ENCODE measurements at places on chromosomes 5 and 9. TPM values are rescaled to one million over a fixed set of nuclear protein-coding genes. Genes with fewer than 3 reads are reported as not detected.

The ACOT12 gene
- total RNA-seq, result not detected

The NRG2 gene
- 0.39 TPM for total RNA-seq

The ADAMTSL1 gene
- 17.2 TPM for total RNA-seq

The SLC1A1 gene
- total RNA-seq, result 10.9 TPM

DNA sequence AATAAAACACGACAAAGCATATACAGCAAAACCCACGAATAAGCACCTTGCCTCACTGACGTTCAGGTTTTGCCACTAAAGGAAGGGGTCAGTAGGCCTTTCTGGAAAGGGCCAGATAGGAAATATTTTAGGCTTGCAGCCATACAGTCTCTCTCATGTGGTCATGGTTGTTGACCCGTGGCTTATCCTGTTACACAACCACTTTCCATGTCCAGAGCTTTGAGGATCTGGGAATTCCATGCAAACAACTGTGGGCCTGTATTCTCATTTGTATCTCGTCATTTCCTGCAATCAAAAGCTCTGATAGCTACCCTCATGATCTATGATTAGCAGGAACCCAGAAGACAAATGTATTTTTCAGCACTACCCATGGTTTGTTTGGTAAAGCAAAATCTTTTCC lies 108.3 kb downstream of the DRD1 start:
- DNase-seq, result no peak

DNA sequence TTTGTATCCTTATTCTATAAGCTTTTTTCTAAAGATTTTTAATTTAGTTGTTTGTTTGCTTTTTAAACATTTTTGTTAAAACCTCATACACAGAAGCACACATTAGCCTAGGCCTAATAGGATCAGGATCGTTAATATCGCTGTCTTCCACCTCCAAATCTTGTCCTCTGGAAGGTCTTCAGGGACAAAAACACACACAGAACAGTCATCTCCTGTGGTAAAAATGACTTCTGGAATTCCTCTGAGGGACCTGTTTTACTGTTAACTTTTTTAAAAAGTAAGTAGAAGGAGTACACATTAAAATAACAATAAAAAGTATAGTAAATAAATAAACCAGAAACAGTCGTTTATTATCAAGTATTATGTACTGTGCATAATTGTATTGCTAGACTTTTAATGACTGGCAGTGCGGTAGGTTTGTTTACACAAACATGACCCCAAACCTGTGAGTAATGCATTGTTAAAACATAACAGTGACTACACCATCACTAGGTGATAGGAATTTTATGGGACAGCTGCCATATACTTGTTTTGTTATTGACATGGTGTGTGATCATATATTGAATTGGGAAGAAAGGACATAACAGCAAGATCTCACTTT lies 109.6 kb downstream of the ZCCHC7 start:
- peak; percentile 16 for DNase-seq

DNA sequence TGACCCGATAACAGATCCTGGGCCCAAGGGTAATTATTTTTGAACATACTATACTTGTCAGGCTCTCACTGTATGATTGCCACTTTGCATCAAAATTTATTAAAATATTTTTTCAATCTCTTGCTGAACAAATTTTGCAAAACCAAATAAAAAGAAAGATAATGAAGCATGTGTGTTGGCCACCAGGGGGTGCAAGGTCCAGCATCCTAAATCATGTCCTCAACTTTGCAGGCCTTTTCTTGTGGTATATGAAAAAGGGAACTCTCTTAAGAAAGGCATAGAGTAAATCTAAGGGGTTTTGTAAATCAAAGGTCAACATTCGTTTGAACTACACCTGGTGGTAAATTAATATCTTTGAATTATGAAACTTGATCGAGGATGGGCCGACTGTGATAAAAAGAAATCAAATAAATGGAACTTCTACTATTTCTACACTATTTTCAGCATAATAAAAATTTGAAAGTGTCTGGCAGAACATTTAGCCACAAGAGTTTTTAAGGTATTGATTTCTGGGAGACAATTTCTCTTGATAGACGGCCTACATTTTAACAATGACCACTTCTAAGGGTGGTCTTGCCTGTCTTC lies 676.5 kb downstream of the DMRTA1 start:
- peak; percentile 16 for DNase-seq

DNA sequence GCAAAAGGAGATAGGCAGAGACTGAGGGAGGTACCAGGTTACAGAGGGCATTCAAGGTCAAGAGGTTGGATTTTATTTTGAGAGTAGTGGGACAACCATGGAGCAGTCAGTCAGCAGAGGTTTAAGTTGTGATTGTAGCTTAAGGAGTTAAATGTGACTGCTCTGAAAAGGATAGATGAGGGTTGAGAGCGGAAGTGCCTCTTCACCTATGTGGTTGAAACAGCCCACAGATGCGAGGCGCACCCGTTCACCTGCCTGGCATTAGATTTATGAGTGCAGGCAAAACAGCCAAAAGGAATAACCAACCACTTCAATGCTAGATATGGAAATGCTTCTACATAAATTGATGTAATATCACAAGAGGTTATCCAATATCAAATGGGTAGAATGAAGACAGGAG lies 8.4 kb downstream of the ZNF474 start:
- DNase-seq, result no peak

GRCh38 chr9:129434187-129434586 lies 186.7 kb downstream of the C9orf50 start:
- no peak for DNase-seq

GRCh38 chr9:135474915-135475314 lies 4.7 kb upstream of the PPP1R26 start:
- no peak for DNase-seq

DNA sequence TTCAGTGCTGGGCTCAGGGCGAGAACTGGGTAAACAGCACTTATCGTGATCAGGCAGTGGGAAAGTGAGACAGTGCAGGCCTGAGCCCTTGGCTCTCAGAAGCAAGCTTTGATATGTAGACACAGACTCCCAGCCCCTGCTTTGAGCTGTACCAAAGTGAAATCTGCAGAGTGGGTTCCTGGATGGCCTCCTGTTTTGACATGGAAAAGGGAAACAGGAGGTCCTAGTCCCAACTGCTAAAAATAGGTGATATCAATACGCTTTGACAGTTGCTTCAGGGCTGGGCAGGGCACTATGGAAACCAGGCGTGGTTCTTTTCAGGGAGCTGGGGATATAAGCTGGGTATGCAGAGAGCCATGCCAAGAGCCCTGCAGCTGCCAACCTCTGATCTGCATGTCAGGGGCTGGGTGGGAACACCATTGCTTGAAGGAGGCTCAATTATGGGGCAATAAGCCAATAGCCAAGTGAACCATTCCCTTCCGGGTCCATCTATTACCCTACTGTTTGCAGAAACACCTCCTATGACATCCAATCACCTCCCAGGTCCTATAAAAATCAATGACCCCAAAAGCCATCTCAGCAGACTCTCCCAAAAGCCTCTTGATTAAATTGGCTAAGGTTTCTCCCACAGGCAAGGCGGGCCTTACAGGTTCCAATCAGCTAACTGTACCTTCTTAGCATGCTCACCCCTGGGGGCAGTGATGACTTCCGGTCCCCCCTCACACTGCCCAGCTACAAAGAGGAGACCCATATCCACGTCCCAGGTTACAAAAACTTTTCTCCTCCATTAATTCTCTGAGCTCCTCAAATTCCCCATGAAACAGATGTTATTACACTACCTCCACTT lies 45.8 kb downstream of the EPB41L4B start:
- no peak for DNase-seq

- no peak for DNase-seq
Observed at GRCh38 chr5:137282216-137282615, 216.9 kb downstream of the SPOCK1 start.

DNA sequence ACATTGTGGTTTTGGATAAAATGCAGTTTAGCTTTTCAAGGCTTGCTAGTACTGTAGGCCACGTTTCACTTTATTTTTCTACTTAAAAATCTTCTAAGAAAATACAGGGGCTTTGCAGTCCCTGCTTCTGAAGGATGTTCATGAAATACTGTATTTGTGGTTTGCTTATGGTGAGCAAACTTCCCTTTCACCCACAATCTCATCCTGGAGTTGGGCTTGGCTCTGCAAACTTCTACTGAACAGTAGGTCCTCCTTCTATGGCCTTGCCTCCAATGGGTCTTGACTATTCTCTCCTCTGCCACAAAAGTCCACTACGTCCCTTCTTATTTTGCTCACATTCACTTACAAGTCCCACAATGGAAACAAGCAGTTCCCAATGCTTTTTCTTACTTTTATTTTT lies 502.7 kb upstream of the KLF4 start:
- no peak for DNase-seq

DNA sequence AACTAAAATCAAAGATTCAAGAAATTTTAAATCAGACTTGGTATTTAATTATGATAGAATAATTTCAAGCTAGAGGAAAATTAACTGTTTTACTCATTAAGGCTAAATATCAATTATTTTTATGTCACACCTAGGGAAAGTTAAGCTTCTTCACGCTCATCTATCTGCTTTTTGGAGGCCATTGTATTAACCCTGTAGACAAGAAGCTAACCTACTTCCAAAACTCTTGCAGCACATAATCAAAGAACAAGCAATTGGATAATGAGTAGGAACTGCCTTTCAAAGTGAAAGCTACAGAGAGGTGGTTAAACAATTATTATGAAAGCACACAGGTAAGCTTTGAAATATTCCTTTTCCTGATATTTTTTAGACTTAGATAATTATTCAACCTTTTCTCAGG lies 6.7 kb downstream of the EBF1 start:
- no peak for DNase-seq

GRCh38 chr9:135827866-135828580 lies 79.3 kb downstream of the CAMSAP1 start:
- DNase-seq, result no peak

GRCh38 chr5:5983261-5983980 lies 394.9 kb downstream of the MED10 start:
- no peak for DNase-seq

DNA sequence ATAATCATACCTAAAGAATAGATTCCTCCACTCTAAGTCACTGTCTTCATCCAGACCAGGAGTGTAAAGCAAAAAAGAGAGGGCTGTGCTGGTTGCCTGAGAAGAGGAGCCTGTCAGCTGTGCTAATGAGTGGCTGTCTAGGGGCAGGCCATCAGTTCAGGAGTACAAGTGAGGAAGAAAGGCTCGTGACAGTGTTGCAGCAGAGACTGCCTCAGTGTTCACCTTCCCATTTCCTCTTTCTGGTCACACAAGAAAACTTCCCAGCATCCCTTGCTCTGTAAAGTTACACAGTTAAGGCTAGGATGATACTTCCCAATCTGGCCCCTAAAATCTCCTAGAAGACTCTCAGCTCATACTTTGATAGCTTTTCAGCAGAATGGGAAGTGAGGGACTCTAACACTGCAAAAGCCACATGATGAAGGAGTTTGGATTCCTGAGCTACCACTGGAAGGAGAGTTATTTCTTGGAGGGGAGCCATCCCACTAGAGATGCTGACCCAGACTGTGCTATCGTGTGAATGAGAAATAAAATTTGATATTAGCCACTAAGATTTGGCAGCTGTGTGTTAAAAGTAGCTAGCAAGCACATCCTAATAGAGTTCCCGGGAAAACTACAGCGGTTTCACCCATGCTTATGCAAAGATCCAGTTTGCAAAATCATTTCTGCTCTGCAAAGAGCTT lies 67.1 kb downstream of the ADAMTS12 start:
- no peak for DNase-seq
